ENCODE measurements at places on chromosomes 16 and 17.
A peak's percentile ranks its signal among the peaks of the same experiment; 100 is the strongest.

DNA sequence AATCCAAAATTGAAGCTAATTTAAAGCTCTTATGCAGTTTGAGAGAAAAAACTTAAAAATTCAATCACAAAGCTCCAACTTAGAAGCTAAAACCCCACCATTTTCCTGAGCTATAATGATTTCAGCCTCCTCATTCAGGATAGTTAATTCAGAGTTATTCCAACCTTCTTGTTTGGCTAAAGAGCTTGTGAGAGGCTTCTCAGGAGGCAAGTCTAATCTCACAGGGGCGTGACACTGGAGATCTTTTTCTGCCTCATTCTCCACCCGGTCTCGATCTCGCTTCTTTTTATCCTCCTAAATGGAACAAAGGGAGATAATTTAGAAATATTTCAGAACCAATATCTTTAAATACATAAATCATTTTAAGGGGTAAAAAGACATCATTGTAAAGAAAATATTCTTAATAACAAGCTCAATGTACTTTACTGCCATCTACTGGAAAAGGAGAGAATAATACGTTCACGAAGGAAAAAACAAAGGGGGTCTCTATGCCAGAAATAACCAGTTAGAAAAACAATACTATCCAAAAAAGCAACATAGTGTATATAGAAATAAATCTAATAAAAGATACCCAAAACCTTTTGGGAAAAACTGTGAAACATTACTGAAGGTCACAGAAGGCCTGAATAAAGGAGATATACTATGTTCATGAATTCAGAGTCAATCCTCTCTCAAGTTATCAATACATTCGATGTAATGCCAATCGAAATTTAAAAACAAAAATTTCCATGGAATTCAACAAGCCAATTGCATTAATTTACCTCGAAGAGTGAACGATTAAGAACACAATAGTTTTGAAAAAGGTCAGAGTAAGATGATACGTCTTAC, 13.9 kb downstream of the BRD7 start:
- DNase-seq, result no peak

DNA sequence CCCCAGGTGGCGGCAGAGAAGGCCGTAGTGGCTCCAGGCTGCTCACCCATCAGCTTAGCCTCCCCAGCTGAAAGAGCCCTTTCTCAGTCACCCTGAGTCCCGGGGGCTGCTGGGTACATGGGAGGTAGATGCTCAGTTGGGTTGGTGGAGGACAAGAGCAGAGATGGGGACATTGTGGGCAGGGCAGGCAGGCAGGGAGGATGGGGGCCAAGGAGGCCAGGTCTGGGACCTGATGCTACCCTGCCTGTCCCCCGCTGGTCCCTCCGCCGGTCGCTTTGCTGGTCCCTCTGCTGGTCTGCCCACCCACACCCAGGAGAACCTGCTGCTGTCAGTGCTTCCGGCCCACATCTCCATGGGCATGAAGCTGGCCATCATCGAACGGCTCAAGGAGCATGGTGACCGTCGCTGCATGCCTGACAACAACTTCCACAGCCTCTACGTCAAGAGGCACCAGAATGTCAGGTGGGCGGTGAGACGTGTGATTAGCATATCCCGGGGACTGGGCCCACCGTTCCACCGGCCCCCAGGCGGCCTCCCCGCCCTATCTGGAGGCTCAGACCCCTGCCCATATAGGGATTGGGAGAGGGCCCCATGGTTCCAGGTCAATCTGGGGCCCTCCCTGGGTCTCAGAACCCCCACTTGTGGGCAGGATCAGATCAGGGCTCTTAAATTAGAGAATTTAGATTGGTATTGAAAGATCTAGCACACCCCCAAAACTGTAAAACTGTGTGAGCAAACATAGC, 26.9 kb downstream of the ADCY7 start:
- no peak for DNase-seq

DNA sequence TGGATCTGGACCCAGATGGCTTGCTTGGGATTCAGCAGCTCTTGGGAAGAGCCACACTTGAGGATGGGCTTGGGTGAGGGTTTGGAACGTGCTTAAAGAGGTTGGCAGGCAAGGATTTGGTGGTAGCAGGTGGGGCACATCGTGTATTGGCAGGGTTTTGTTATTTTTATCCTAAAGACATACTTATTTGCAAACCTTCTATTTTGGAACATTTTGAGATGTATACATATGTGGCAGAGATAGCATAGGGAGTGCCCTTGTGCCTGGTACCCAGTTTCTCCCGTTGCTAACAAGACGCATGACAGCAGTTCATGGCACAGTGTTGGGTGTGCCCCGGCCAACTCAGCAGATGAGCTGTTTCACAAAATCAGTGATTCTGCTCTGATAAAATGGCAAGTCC, 9.1 kb downstream of the BANP start:
- DNase-seq, result no peak

GRCh38 chr17:78737332-78737731, 44.7 kb downstream of the CYTH1 start:
- no peak for DNase-seq

DNA sequence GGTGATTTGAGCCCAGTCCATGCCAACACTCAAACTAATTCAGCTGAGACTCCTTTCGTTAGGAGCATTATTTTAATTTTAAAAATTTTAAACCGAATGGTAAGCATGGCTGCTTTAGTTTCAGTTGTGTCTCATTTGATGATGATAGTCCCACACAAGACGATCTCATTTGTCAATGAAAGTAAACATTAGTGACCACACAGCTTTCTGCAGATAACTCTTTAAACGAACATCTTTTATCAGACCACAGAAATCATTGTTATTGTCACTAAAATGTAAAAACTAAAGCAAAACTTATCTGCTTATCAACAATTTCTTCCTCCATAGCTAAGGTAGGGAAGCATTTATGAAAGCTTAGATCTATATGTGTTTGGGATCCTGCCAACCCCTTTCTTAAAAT, 382.2 kb downstream of the ZFHX3 start:
- peak; percentile 4 for DNase-seq

- no peak for DNase-seq
Observed at GRCh38 chr17:28959471-28959871, 8.2 kb upstream of the PHF12 start.

DNA sequence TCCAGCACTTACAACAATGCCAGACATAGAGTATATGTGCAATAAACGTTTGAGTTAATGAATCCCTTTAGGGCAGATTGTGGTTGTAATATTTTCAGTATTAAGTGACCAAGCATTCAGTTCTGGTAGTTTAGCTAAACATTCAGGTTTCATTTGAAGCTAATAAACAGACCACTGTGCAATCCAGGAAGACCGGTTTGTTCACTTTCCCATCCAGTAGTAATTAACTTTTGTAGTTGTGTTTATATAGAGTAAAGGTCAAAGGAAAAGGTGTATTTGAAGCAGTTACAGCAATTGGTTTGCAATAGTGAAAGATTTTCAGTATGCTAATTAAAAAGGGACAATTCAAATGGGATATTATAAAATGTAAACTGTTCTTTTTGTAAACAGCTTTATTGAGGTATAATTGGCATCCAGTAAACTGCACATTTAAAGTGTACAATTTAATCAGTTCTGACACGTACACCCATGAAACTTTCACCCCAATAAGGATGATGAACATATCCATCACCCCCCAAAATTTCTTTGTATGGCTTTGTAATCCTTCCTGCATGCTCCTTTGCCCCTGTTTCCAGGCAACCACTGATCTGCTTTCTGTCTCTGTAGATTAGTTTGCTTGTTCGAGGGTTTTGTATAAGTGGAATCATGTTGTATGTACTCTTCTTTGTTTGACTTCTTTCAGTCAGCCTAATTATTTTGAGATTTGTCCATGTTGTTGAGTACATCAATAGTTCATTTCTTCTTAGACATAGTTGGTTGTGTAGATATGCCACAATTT, 26.3 kb downstream of the MRTFB start:
- DNase-seq, result peak; percentile 63

DNA sequence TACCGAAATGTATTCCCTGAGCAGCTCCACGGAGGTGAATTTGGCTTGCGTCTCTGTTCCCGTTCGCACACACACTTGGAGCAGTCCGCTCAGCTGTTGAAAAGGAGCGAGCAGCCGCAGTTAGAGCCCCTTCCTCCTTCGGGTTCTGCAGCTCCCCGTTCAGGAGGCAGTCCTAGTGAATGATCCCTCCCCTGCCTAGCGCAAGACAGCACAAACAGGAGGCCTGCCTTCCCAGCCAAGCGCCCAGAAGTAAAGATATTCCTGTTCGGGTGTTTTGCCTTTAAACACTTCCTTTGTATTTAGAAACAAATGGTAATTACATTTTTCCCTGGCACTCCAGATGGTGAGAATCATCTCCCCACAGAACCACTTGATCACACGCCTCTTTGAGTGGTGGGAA, 64.7 kb downstream of the ABCC12 start:
- no peak for DNase-seq

GRCh38 chr17:34420900-34421299, 57.9 kb upstream of the CCL1 start:
- DNase-seq, result no peak

GRCh38 chr16:47780213-47780875, 319.2 kb downstream of the PHKB start:
- DNase-seq, result no peak

DNA sequence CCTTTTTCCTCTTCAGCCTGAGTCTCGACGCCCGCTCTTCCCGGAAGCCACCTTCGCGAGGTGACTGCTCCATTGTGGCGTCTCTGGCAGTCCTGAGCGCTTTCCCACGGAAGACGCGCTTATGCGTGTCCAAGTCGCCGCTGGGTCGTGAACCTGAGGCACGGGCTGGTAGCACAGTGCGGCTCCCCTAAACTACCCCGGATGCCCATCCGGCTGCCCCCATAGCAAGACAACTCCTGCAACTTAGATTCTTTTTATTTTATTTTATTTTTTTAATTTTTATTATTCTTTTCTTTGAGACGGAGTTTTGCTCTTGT, 2.1 kb upstream of the ESRP2 start:
- no peak for DNase-seq

- DNase-seq, result peak; percentile 63
Observed at GRCh38 chr17:27381007-27381501, 75.2 kb upstream of the KSR1 start.
